Renal pelvis (tissue), 12 donors: ENCODE measurements at places on chromosomes 12 and 14. TPM values are rescaled to one million over a fixed set of nuclear protein-coding genes. Genes with fewer than 3 reads are reported as not detected.

The TSPAN11 gene
- polyA plus RNA-seq: 5.9 TPM

The RNASE11 gene
- not detected for polyA plus RNA-seq

The GARIN6 gene
- polyA plus RNA-seq: not detected

The GPX2 gene
- polyA plus RNA-seq: 1.1 TPM

The GPR68 gene
- 3.8 TPM for polyA plus RNA-seq

The TSPAN9 gene
- 86.6 TPM for polyA plus RNA-seq

The PARP11 gene
- polyA plus RNA-seq: 15.8 TPM

The SLC16A7 gene
- polyA plus RNA-seq: 4.1 TPM

The GLIPR1 gene
- polyA plus RNA-seq: 13.2 TPM

The BDKRB2 gene
- polyA plus RNA-seq: 3.7 TPM

The ATP5MC2 gene
- polyA plus RNA-seq: 667 TPM

The ZBTB42 gene
- polyA plus RNA-seq: 5.1 TPM

The AMDHD1 gene
- polyA plus RNA-seq: 1.0 TPM

The INHBE gene
- polyA plus RNA-seq: 0.77 TPM
